H9 (cell line): ENCODE measurements at places on chromosomes 2 and 18. TPM values are rescaled to one million over a fixed set of nuclear protein-coding genes. Genes with fewer than 3 reads are reported as not detected.

GRCh38 chr18:1361936-1362335 is 457.3 kb downstream of the ADCYAP1 start:
- DNase-seq: no peak

Gene PKDCC
- 134 and 135 TPM in 2 replicates for total RNA-seq

GRCh38 chr2:43226558-43226954 is at the start of gene ZFP36L2:
Gene ZFP36L2 (minus strand): TSS chr2:43226606. CDS start chr2:43226315, 291 bp downstream.
- DNase-seq: peak; percentile 90

- no peak for DNase-seq
Measured at GRCh38 chr2:119116411-119117295, 41.9 kb downstream of the C1QL2 start.

- no peak for DNase-seq
Measured at GRCh38 chr2:207014424-207014823, 75.1 kb downstream of the CPO start.

Gene TRIM54
- 4.6 and 5.0 TPM in 2 replicates for total RNA-seq
